ENCODE measurements at places on chromosomes 4 and X.

DNA sequence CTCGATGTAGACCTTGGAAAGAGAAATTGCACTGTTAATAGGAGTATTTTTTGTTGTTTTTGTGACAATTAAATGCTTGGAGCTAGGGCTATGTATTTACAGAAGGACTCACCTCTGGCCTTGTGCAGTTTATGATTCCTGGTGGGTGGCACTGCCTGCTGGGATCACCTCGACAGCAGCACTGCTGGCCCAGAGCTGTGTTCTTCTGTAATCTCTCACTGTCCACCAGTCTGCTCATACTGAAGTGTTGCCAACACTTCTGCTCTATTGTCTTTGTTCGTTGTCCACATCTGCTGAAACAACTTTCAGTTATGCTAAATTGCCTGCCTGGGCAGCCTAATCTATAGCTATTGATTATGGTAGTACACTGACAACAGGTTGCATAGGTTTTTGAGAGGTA, 194.4 kb upstream of the ANK2 start:
- no peak for DNase-seq

GRCh38 chr4:66943112-66943511, 602.2 kb downstream of the CENPC start:
- peak; percentile 85 for DNase-seq

- no peak for DNase-seq
Observed at GRCh38 chr4:53962516-53963225, 101.7 kb downstream of the CHIC2 start.

DNA sequence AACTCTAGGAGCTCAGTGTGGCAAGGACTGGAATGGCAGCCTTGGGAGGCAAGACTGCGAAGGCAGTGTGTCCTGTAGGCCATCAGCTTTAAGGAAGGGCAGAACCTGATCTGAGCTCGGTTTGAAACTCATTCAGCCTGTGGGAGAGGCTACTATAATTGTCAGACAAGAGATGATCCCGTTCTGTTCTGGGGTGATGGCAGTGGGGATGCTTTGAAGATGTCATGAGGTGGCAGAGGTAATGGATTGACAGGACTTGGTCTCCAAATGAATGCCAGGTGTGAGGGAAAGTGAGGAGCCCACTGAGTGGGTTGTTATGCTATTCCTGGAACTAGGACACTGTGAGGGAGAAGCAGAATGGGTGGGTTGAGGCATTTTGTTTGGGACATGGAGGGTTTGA, 144.9 kb downstream of the PJA1 start:
- no peak for DNase-seq

DNA sequence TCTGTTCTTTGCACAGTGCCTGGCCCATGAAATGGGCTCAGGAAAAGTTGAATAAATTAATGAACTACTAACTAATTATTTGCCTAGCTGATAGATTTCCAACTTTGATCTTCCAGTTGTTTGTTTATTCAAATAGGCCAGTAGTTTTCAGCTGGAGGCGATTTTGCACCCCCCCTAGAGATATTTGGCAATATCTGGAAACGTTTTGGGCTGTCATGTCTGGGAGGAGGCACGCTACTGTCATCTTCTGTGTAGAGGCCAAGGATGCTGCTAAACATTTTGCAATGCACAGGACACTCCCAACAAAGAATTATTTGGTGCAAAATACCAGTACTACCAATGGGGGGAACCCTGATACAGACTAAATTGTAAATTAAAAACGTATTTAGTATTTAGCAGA, 81.9 kb downstream of the VCX2 start:
- no peak for DNase-seq

DNA sequence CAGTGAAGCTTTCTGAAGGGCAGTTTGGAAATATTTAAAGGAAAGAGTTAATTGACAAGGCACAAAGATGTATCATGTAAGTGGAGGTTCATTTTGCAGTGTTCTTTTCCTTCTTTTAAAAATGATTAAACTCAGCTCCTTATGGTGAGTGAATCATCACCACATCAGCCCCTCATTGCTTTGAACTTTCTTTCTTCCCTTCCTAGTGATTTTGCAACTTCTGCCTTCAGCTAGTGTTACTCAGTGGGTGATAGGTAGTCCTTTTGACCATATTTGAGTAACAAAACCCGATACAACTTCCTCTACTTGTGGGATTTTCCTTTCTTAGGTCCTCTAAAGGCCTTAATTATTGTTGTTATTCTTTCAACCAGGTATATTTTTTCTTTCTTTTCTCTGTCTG, 8.2 kb downstream of the ZCCHC4 start:
- DNase-seq = no peak

GRCh38 chr4:135065366-135065765, 863.8 kb upstream of the PABPC4L start:
- no peak for DNase-seq

DNA sequence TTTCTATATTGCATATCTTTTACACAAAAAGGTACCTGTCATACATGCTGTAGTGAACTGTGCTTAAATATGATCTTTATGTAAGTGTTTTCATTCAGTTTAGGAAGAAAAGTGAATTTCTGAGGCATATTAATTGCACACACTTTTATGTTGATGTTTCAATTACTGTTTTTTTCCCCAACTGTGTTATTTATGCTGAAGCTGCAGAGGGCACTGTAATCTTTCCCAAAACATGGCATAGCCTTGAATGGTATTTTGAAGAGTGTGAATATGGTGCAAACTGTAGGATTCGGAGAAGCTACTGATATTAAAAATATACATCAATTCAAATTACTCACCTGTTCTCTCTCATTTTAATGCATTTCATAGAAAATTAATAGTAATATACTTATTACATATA, 6.0 kb upstream of the CENPE start:
- DNase-seq = peak; percentile 5

DNA sequence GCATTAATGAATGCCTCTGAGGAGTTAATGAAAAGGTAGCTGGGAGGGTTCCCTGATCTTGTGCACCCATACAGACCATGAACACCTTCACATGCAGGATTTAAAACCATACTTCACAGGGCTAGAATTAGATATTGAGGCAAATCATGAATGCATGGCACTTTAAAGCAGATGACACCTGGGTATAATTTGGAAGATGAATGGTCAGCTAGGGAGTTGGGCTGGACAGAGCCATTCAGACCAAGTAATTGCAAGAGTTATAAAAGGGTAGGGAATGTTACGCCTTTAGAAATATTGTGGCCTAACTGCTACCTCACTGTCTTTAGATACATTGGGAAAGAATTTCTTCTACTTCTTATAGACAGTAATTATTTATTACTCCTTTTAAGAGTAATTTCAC, 89.1 kb upstream of the ZNF827 start:
- DNase-seq = no peak

DNA sequence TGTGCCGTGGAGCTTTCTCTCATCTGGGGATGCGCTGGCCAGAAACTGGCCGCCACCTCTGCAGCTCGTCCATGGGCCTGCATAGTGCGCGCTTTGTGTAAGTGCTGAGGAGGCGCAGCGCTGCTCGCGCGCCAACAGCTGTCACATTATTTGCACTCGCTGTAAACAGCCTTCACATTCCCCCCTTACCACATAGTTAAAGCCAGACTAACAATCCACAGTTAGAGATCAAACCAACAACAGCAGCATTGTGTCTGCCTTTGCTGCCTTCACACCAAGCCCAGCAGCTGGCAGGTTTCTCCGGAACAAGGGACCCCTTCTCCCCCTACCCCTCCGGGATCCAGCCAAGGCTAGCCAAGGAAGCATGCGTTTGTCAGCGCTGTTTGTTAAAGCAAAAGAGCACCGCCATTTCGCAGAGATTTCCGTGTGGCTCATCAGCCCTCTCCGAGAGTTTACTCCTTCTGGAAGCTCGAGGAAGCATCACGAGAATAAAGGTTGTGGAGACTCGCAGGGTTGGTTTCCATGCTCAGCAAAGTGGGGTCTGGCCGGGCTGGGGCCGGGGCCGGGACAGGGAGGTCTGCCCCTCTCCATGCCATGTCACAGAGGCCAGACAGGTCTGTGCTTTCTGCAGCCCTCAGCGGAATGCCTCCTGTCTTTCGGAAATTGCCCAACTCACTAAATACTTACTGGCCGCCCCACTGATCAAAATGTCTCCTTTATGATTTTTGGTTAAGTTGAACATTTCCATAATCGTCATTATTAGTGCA, 11.0 kb downstream of the BCOR start:
- no peak for DNase-seq

DNA sequence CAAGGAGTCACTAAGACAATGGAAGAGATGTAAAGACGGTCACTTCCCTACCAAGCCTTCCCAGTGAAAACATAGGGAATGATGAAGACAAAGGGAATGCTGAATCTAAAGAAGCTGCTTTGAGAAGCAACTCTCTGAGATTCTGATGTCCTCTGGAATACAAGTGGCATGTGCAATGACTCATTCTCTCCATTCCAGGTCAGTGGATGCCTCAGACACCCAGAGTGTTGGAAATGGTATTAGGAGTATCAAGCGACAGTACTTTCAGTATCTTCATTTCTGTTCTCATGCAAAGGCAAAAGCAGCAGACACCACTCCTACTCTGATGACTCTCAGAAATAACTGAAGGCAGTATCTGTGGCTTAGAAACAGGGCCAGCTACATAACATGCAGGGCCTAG, 102.6 kb downstream of the FSTL5 start:
- DNase-seq = no peak

GRCh38 chr4:135015771-135016170, 814.2 kb upstream of the PABPC4L start:
- DNase-seq = no peak

DNA sequence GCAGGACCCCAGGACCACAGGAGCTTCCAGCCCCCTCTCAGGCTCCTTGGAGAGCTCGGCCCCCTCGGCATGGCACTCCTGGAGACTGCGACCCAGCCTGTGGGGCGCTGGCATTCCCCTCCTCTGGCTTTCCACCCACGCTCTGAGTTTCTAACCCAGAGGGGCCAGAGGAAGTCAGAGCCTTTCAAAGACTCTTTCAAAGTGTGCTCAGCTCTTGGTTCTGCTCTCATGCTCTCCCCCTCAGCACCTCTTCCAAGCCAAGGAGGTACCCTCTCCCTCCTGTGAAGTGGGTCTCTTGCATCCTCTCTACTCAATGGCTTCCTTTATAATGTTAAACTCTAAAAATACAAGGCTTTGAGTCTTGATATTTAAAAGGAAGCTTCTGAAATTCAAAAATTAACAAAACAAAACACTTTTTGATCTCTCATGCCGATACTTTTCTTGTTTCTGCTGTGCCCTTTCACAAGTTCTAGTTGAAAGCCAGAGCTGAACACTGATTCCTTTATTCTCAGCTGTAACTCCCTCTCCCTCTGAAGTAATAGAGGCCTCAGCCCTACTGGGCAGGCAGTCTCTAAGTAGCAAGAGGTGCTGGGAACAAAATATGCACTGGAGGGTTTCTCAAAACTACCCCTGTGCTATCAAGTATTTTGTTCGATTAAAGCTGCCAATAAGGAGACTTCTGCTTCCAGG, 82.8 kb downstream of the NAT8L start:
- no peak for DNase-seq

DNA sequence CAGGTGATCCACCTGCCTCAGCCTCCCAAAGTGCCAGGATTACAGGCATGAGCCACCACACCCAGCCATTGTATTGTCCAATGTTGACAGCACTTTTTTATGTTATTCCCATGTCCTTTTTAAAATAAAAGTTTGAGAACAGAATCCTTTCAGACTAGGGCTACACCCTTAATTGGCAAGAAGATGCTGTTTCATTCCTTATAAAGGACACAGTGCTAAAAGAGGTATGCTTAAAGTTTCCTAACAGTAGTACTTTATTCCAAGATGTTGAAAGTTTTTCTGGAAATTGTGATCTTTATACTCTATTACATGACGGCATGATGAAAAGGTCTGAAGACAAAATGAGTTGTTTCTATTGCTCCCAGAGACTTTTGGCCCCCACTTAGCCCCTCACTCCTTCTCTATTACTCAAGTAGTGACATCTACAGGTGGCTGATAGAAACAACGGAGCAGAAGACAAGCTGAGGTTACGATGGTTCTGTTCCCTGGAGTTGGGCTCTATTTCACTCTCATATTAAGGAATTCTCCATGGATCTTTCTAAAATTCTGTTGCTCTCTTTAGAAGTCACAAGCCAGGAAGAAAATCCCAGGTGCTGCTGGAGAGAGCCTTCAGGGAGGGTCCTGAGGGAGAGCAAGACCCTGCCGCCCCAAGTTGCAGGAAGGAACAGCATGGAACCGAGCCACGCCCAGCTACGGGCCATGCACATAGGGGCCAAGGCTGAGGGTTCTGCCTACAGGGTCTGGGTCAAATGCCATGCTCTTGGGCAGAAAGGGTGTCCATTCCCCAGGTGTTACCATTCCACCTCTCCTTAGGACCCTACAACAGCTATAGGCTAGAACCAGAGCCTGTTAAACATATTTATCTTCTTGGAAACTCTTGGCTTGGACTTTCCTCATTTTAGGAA, 22.8 kb downstream of the RPL9 start:
- DNase-seq = no peak

DNA sequence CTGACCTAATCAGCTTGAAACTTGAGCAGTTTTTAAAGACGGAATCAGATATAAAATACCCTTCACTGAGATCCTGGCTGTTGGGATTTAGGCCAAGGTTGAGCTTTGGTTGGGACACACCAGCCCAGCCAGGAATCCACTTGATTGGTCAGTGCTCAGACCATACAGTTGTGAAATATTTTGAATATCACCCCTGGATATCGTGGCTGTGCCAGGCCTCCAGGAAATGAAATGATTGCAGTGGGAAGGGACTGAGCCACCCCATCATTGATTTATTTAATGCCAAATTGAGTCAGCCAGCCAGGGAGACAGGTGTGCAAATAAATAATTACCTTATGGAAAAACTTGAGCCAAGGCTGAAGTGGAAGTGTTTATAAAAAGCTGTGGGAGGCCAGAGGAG, 128.4 kb upstream of the SCML1 start:
- no peak for DNase-seq

DNA sequence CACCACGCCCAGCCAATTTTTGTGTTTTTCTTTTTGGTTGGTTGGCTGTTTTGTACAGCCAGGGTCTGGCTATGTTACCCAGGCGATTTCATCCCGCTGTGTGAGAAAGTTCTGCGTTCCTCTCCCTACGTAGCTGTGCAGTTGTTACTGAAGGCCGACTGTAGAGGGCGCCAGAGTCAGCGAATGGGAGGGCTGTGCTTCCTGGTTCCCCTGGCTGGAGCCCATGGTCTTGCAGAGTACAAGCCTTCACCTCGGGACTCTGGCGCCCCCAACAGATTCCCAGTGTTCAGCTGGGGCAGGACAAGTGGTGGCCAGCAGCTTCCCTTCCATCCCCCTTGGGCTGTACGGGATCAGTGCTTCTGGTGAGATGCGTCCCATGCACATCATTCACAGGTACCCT, 5.6 kb upstream of the CT45A1 start:
- DNase-seq = peak; percentile 3

- DNase-seq = no peak
Observed at GRCh38 chr4:38213083-38213805, 253.0 kb downstream of the PTTG2 start.

- no peak for DNase-seq
Observed at GRCh38 chr4:15031993-15032675, 29.9 kb downstream of the CPEB2 start.

- DNase-seq = peak; percentile 64
Observed at GRCh38 chr4:17595471-17596005, 18.5 kb downstream of the LAP3 start.

- DNase-seq = no peak
Observed at GRCh38 chrX:101709384-101709783, 49.7 kb upstream of the ARMCX2 start.
